ENCODE measurements at places on chromosomes 2 and 18.

- DNase-seq, result no peak
Measured at GRCh38 chr2:232225895-232226294, 152.7 kb upstream of the ALPP start.

DNA sequence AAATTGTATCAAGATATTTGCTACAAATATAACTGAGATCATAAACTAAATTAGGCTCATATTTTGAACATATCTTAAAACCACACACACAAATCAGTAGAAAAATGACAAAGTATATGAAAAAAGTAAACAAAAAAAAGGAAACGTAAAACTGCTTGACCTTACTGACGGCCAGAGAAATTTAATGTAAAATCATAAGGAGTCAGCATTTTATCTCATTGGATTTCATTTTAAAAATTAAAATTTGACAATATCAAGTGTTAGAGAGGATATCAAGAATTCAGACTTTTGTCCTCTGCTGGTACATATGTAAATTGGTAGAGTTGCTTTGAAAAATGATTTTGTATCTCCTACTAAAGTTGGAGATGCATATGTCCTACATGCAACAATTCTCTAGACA, 209.2 kb upstream of the ZC3H15 start:
- DNase-seq, result no peak

GRCh38 chr2:9556121-9556743, 602 bp upstream of the ADAM17 start:
- peak; percentile 52 for DNase-seq

GRCh38 chr18:69817335-69817940, 130.2 kb downstream of the CD226 start:
- DNase-seq, result peak; percentile 72

- no peak for DNase-seq
Measured at GRCh38 chr18:23406271-23406787, 46.8 kb upstream of the RIOK3 start.

DNA sequence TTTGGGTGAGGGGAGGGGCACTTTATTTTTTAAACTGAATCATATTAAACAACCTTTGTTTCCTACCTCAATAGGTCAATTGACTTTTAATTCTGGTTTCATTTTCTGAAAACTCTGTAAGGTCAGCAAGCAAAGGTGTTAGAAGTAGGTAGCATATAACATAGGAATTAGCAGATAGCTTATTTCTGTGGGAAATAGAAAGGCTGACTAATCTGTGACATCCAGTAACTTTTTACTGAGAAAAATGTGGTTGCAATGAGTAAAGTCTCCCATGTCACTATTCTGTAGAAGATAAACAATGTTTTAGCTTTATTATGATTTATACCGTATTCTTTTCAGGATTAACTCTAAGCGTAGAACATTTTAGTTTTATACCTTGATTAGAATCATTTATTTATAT, 240.4 kb downstream of the PLCL1 start:
- peak; percentile 41 for DNase-seq

GRCh38 chr2:160498137-160498536, 4.5 kb upstream of the RBMS1 start:
- DNase-seq, result peak; percentile 38

GRCh38 chr18:41744421-41745030, 210.5 kb upstream of the PIK3C3 start:
- no peak for DNase-seq

GRCh38 chr2:230267556-230267955, 42.0 kb downstream of the SP140 start:
- DNase-seq, result no peak

DNA sequence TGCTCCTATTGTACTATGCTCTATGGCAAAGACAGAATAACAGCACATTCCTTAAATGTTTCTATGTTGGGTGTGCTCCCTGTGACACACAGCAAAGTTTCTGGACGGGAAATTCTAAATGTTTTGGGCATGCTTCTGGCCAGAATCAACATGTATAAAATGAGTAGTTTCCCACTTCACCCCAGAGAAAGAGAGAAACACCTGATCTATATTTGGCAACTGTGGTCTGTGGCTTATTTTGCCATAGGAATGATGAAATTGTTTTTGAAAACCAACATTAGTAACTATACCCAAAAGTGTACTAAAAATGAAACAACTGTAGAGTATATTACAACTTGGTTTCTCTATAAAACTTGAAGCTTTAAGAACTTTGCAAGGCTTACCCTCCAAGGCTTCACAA, 89.1 kb downstream of the RAD51AP2 start:
- DNase-seq, result peak; percentile 4

DNA sequence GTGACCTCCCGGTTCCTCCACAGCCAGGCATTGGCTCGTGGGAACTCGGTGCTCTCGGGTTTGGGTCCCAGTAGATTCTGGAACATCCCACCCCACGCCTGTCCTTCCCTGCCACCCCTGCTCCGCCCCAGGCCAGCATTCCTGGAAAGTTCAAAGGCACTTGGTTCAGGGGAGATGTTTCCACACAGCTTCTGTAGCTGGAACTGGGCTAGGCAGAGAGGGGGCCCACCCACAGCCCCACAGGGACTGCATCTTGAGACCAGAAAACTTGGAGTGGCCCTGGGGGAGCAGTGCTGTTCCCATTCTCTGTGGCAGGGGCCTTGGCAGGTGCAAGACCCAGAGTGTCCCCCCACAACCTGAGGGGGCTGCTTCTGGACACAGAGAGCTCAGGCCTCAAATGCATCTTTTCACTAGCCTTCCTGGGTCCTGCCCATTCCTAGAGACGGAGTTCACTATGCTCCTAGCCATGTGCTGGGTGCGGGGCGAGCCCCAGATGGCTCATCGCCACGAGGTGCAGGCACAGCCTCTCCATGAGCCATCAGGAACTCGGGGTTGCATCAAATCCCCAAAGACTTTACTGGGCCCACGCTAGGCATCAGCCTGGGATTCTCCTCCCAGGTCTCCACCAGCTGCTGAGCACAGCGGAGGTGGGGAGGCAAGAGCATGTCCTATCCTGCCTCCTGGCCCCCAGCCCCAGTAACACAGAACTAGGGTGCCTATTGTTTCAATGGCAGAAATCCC, 68.7 kb downstream of the ZFP36L2 start:
- peak; percentile 64 for DNase-seq

DNA sequence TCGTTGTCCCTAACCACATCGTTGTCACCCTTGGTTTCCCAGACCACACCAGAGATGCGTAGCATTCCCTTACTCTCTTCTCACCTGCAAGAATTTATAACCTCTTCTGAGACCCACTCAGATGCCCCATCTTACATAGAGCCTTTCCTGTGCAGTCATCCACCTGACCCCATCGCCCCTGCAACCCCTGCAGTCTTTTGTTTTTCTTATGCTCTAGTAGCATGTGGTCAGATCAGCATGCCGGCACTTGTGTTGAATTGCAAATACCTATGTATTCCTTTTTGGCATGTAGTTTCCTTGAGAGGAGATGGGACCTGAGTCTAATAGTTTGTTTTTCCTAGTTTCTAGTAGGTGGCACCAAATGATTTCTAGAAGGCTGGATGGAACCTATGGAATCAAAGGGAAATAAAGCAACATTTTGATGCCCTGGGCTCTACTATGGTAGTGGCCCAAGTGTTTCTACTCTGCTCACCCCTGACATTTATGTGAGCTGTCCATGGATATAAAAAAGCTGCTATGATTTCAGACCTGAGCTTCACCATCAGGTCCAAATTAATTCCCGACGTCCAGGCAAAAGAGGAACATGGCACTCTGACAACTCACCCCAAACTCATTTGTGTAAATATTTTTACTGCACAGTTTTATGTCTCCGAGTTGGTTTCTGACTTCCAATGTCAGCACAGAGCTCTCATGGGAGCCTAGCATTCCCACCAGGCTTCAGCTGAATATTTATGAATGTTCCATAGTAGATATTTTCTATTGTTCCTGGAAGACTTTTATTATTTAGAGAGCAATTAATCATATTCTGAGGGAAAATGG, 143.6 kb downstream of the RNF144A start:
- DNase-seq, result no peak

- no peak for DNase-seq
Measured at GRCh38 chr2:83899271-83899670, 559.8 kb downstream of the SUCLG1 start.
